ENCODE measurements at places on chromosomes 7 and 10.

- no peak for DNase-seq
These were observed 869 bp upstream of the TBX20 start for GRCh38 chr7:35254496-35255442.

DNA sequence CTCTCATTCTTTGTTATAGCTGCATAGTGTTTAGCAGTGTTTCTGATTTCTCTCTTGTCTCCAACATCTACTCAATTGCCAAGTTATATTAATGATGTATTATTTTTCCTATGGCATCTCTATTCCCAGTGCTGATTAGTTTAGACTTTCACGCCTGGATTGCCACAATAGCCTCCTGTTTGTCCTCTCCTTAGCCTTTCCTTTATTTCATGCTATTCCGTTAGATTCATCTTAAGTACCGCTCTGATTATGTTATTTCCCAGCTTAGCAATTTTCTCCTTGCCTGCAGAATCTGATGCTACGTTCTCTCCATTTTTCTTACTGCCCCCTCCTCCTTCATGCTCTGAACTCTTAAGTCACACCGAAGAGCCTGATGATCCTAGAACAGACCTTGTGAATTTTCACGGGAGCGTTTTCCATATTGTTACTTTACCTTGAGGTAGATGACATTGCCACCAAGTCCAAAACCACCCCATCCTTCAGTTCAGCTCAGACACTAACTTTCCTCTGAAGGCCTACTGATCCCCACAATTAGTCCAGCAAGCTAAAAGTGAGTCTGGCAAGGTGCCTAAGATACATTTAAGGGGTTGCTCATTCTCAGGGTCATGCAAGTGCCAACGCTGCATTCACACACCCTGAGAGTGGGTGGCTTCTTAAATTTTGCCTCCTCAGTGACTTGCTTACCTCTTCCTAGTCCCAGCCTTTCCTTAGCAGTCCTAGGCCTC, 6.6 kb upstream of the NRF1 start:
- no peak for DNase-seq

- no peak for DNase-seq
These were observed 117.5 kb downstream of the CDK14 start for GRCh38 chr7:90713628-90714027.

DNA sequence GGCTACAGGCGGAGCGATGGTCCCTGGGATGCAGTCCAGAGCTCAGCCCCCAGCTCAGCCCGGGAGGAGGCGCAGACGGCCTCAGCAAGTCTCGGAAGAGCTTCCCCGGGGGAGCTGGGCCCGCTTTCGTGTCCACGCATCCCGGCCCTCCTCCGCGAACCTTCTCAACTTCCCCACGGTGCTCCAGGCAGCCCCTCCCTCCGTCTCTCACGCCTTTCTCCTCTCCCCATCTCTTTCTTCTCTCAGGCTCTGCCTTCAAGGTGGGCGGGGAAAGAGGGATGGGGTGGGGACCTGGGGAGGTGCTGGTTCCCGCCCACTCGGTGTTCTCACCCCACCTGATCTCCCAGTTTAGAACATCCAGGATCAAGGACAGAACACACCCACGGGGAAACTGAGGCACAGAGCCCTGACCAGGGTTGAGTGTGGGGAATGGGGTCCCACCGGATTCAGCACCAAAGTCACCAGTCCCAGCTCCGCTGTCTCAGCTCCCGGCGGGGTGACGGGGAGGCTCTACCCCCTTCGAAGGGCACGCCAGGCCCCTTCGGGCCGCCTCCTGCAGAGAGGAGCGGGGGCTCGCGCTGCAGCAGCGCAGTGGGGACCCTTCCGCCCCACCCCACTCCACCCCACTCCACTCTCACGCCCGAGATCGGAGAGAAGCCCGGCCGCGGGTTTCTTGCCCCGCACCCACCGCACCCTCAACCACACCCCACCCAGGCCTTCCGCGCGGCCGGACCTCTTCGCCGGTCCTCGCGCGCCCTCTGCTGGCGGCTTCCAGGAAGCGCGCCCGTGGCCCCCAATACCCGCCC, 18.2 kb downstream of the POLL start:
- peak; percentile 82 for DNase-seq

DNA sequence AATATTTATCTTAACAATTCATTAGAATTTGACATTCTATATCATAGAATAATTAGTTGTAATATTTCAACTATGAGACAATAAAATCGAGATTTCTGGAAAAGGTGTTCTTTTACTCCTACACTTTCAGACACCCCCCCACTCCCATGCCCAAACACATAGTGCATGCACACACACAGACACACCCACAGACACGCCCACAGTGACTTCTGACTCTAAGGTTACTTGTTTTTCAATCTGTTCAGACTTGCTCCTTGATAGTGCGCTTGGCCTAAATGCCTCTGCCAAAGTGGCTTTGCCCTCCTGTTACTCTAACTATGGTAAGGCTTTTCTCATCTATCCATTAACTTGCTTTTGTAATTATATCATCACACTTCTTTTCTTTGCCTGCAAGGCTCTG, 144.0 kb upstream of the PPP1R3A start:
- DNase-seq, result no peak

DNA sequence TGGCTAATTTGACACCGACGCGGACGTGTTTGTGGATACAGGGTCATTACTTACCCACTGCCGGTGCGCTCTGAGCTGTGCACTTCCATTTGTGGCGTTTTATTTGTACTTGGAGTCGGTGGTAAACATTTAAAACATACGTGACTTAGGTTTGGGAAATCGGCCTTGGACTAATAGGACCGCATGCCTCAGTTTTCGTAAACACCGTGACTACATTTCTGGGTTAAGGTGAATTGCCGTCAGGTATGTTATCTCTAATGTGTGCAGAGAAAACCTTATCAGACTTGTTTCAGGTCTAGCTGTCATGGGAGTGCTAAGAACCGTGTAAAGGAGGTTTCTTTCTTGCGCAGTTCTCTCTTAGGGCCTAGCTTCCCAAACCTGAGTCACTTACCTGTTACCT, 51.7 kb upstream of the NCF1 start:
- DNase-seq, result no peak

- no peak for DNase-seq
These were observed 3.8 kb downstream of the STMP1 start for GRCh38 chr7:135666156-135666555.

DNA sequence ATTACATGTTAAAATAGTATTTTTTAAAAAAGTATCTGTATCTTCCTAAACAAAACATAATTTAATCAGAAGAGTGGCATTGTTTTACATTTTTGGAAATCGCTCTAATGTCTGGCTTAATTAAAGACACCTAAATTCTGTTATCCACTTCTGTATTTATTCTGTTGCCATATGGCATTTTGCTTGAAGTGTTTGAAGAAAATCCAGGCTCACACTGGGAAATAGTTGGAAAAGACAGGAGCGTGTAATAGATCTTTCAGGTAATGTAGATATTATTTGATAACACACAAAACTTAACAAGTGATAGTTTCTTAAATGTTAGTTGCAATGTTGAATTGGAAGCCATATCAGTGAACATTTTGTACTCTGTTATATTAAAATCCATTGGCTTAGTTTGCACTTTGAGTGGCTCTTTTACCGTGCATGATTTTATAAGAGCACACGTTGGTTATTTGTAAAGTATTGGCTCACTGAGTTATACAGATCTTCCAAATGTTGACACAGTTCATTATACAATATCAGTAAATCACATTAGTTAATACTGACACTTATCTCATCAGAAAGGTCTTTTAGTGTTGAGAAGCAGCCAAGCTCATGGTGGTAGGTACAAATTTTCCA, 128.4 kb upstream of the NPVF start:
- DNase-seq, result no peak

DNA sequence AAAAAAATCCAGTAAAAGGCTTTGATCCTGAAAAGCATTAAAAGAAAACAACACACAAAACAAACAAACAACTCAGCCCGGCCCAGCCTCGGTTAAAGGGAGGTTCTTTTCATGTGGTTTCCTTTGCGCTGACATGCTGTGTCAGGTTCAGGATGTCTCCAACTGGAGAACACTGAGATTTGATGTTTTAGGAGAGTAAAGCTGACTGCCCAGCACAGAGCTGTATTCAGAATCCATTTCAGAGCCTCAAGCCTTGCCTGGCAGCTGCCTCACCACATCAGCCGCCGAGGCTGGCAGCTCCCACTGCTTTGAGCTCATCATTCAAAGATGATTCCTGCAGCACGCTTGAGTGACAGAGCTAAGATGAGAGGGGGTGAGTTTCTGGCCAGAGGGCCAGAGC, 205.8 kb upstream of the LYZL1 start:
- DNase-seq, result no peak

- DNase-seq, result no peak
These were observed 81.5 kb downstream of the RHOBTB1 start for GRCh38 chr10:60862517-60862916.

GRCh38 chr10:57165671-57166070, 804.6 kb upstream of the ZWINT start:
- DNase-seq, result no peak

DNA sequence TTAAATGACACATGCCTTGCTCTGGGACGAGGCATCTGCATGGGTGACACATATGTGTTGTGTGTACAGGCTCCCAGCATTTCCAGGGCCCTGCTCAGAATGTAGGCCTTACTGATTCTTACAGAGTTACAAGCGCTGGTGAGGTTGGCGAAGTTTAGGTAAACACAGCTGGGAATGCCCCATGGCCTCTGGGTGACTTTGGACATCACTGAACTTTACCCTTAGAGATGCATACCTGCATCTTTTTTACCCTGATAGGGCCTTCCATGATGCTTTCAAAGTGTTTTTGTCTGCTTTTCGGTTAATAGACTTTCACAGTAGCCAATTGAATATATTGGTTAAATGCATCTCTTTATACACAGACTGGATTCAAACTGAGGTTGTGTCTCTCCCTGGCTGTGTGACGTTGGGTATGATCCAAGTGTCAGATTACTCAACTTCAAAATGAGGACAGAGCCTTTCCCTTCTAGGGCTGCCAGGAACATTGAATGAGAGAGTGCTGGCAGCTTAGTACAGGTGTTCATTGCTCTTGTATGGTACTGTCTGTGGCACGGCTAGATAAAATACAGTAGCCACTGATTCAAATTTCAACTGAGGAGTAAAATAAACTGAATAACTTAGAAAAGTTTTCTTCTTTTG, 29.5 kb downstream of the EGFR start:
- DNase-seq, result no peak

GRCh38 chr7:92793656-92794205, 42.6 kb downstream of the CDK6 start:
- no peak for DNase-seq

GRCh38 chr7:27112955-27113949, 10.8 kb upstream of the HOXA2 start:
- DNase-seq, result no peak

GRCh38 chr7:106196460-106197021, 84.4 kb upstream of the SYPL1 start:
- DNase-seq, result no peak

DNA sequence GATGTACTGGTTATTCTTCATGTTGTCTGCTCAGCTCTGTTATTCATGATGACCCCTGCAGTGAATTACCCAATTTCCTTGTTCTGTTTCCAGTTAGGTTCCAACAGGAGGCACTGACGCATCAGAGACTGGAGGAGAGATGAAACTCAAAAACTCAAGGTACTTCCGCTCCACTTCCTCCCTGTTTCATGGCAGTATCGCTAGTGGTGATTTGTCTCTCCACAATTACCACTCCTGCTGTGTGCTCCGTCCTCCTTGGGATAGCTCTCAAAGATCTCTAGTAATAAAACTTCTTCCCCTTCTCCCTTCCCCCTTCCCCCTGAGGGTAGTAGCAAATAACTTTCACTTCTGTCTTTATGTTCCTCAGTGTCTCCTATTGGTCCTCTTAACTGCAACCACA, 107.4 kb upstream of the ABCB5 start:
- no peak for DNase-seq

- no peak for DNase-seq
These were observed 72.9 kb downstream of the CCDC3 start for GRCh38 chr10:12928571-12928970.

GRCh38 chr7:121591926-121592325, 195.8 kb upstream of the FAM3C start:
- no peak for DNase-seq

- DNase-seq, result peak; percentile 32
These were observed at the start of gene PPP1R3C for GRCh38 chr10:91632671-91633550. PPP1R3C (minus strand) TSS chr10:91633071; CDS start chr10:91632969, 102 bp downstream.

GRCh38 chr7:123260428-123260960, 60.7 kb upstream of the SLC13A1 start:
- no peak for DNase-seq

GRCh38 chr10:76492026-76492425, 1060.6 kb downstream of the LRMDA start:
- no peak for DNase-seq

GRCh38 chr7:128831994-128832879, 2.0 kb downstream of the FLNC start:
- no peak for DNase-seq

GRCh38 chr7:69602522-69602921, 4.2 kb downstream of the AUTS2 start:
- no peak for DNase-seq

- no peak for DNase-seq
These were observed 9.2 kb downstream of the SGMS1 start for GRCh38 chr10:50614444-50615137.

GRCh38 chr10:57599440-57599839, 668.3 kb downstream of the IPMK start:
- no peak for DNase-seq

DNA sequence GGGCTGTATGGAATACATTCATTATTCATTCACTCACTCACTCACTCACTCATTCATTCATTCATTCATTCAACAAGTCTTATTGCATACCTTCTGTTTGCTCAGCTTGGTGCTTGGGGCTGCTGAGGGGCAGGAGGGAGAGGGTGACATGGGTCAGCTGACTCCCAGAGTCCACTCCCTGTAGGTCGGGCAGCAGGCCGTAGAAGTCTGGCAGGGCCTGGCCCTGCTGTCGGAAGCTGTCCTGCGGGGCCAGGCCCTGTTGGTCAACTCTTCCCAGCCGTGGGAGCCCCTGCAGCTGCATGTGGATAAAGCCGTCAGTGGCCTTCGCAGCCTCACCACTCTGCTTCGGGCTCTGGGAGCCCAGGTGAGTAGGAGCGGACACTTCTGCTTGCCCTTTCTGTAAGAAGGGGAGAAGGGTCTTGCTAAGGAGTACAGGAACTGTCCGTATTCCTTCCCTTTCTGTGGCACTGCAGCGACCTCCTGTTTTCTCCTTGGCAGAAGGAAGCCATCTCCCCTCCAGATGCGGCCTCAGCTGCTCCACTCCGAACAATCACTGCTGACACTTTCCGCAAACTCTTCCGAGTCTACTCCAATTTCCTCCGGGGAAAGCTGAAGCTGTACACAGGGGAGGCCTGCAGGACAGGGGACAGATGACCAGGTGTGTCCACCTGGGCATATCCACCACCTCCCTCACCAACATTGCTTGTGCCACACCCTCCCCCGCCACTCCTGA, 2.4 kb downstream of the EPO start:
- no peak for DNase-seq

Data from stimulated activated CD4-positive, alpha-beta T cell treated with anti-CD3 and anti-CD28 coated beads, Interleukin-4, amount 100 ng/mL, for 4 hours (primary cell).